ENCODE measurements at places on chromosomes 7 and 10. TPM values are rescaled to one million over a fixed set of nuclear protein-coding genes. Genes with fewer than 3 reads are reported as not detected.

SH2D4B gene
- total RNA-seq: not detected

MOGAT3 gene
- total RNA-seq: not detected

OR6B1 gene
- total RNA-seq: not detected

OR2A2 gene
- not detected for total RNA-seq

HOGA1 gene
- total RNA-seq: 1.5 TPM

ABCA13 gene
- total RNA-seq: 0.05 TPM

TBC1D12 gene
- total RNA-seq: 5.9 TPM

HEPACAM2 gene
- not detected for total RNA-seq

FRAT1 gene
- total RNA-seq: 2.2 TPM

PRKG1 gene
- not detected for total RNA-seq

SPDYE2 gene
- total RNA-seq: not detected

HOXA11 gene
- total RNA-seq: 0.67 TPM

INPP5A gene
- total RNA-seq: 13.7 TPM

GIMAP2 gene
- total RNA-seq: not detected

MAGI2 gene
- 0.51 TPM for total RNA-seq

HOXA6 gene
- 2.1 TPM for total RNA-seq
